NCI-H2029 (cell line): ENCODE measurements at places on chromosomes 3 and 15.

DNA sequence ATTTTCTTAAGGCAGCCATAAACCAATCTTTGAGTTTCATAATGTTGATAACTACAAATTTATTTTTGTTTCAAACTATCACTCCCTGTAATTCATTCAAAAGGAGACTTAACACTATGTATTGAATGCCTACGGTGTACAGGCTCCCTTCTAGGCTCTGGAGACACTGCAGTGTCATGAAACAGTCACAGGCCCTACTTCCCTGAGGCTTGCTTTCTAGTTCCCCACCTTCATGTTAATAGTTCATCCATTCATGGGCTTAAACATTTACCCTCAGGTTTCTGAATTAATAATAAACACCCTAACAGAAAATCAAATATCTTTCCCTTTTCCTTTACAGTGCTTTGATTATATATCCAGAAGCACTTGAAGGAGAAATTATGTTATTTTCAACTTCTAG, 168.7 kb downstream of the CHL1 start:
- no peak for DNase-seq

- no peak for DNase-seq
These were observed 457.1 kb upstream of the ROBO2 start for GRCh38 chr3:76582632-76583378.

- DNase-seq, result no peak
These were observed 1.3 kb downstream of the FRMD5 start for GRCh38 chr15:44193651-44194322.

GRCh38 chr3:122563717-122564025, 429 bp downstream of the PARP9 start:
- no peak for DNase-seq

- no peak for DNase-seq
These were observed 13.1 kb upstream of the ABHD2 start for GRCh38 chr15:89075101-89075640.

DNA sequence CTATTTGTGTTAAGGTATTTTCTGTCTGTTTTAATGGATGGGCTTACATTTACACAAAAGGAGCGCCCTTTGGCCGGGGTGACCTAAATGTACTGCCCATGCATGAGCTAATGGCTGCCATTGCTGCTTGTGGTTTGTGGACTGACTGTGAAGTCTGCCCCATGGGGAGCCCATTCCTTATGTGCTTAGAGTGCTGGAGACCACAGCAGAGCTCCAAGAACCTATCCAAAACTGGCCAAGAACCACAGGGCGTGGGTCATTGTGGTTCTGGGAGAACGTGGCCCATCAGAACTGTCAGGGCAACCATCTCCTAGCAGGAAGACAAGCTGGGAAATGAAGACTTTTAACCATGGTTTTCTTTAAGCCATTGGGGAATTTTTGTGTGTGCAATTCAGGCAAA, 105.3 kb downstream of the CHDH start:
- DNase-seq, result no peak
